ENCODE measurements at places on chromosomes 2 and 18.

DNA sequence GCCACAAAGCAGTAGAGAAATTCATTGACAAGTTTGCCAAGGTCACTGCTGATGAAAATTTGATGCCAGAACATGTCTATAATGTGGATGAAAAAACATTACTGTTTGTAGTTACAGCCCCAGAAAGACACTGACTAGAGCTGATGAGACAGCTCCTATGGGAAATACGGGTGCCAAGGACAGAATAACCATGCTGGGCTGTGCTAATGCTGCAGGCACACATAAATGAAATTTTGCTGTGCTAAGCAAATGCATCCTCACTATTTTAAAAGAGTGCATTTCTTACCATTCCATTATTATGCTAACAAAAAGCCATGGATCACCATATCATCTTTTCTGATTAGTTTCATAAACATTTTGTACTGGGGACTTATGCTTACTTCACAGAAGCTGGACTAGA is 208.2 kb downstream of the FHOD3 start:
- DNase-seq = no peak

- DNase-seq = no peak
Observed at GRCh38 chr2:58769111-58769863, 528.2 kb upstream of the FANCL start.

DNA sequence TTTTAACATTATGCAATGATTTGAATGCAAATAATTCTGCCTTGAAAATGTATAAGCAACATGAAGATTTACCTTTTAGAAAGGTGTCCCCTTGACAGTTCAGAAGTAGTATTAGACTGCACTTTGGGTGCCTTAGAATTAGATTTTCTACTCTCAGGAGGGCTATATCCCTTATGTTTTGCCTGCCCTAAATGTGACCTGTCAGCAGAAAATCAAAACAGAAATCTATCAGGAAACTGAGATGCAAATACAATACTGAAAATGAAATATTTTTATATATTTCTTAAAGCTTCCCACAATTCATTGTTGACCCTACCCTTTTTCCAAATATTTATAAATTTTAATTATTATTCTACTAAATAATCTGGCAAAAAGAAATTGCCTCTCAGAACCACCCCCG is 61.5 kb downstream of the TRIP12 start:
- no peak for DNase-seq

GRCh38 chr2:191638079-191638801 is 39.7 kb upstream of the NABP1 start:
- DNase-seq = peak; percentile 56

- no peak for DNase-seq
Observed at GRCh38 chr2:162433491-162433890, 89.6 kb downstream of the GCA start.

Measured in Caco-2 (cell line).